ENCODE measurements at places on chromosomes 1 and 21.

DNA sequence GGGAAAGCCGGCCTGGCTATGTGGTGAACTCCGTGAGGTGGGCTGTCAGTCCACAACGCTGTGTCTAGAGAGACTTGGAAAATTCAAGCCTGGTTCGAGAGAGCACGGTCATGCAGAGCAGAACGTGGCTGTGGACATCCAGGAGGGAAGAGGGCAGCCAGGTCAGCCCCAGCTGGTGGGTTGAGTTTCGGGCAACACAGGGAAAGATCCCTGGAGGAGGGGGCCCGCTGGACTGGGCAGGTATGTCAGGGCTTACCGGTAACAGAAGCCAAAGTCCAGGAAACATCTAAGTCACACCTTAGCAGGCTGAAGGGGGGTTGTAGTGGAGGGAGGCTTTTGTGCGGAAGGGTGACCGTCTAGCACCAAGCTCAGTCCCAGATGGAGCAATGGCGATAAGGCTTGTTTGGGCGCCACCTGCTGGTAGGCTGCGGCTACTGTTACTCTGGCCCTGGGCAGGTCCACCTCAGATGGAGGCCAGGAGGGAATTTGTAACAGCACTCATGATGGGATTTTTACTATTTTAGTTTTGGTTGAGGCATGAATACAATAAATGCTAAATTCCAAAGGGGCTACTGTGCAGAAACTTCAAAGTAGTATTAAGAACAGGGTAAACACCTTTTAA, 143.3 kb upstream of the ZNF644 start:
- peak; percentile 90 for DNase-seq

GRCh38 chr1:69504730-69505252, 62.9 kb upstream of the LRRC7 start:
- no peak for DNase-seq

GRCh38 chr1:69569576-69570328, 2.0 kb downstream of the LRRC7 start:
- DNase-seq, result no peak

DNA sequence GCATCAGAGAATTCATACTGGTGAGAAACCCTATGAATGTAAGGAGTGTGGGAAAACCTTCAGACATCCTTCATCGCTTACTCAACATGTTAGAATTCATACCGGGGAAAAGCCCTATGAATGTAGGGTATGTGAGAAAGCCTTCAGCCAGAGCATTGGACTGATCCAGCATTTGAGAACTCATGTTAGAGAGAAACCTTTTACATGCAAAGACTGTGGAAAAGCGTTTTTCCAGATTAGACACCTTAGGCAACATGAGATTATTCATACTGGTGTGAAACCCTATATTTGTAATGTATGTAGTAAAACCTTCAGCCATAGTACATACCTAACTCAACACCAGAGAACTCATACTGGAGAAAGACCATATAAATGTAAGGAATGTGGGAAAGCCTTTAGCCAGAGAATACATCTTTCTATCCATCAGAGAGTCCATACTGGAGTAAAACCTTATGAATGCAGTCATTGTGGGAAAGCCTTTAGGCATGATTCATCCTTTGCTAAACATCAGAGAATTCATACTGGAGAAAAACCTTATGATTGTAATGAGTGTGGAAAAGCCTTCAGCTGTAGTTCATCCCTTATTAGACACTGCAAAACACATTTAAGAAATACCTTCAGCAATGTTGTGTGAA, 12.8 kb downstream of the ZFP69B start:
- no peak for DNase-seq

DNA sequence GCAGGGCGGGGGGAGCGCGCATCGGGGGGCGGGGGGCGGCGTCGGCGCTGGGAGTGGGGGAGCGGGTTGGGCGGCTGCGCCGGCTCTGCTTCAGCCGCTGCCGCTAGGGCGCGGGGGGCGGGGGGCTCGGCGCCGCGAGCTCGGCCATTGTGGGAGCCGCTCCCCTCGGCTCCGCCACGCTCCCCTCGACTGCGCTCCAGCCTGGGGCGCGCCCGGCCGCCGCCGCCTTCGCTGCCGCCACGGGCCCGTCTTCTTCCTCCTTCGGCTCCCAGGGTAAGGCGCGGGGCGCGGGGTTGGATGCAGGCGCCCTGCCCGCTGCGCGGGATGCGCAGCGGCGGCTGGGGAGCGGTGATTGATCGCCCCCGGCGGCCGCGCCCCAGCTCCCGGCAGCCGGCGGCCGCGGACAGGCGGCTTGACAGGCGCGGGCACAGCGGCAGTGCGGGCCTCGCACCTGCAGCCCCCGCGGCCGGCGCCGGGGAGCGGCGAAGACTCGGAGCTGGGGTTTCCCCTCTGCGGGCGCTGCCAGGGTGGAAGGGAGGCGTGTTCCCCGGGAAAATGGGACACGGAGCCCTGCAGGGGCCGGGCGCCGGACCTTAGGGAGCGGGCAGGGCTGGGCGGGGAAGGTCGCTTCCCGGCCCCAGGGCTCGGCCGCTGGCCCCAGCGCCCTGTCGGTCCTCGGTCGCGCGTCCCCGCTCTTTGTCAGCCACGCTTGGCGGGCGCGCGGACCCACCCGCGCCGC, 55.3 kb downstream of the NDUFS5 start:
- peak; percentile 60 for DNase-seq

- DNase-seq, result peak; percentile 79
Observed at GRCh38 chr1:95041491-95042165, 31.1 kb downstream of the ALG14 start.

All from AG20443 (cell line).